Calu3 (cell line): ENCODE measurements at places on chromosomes 4 and X. TPM values are rescaled to one million over a fixed set of nuclear protein-coding genes. Genes with fewer than 3 reads are reported as not detected.

- no peak overlapping the region for H3K27ac ChIP-seq
- H3K36me3 ChIP-seq, result no peaks in the 10 kb centered on the region
- DNase-seq, result no peak
- H3K27me3 ChIP-seq, result no peaks in the 10 kb centered on the region
- H3K4me3 ChIP-seq, result no peak overlapping the region
Observed at GRCh38 chrX:22429704-22430103, 157.0 kb downstream of the CBLL2 start.

DNA sequence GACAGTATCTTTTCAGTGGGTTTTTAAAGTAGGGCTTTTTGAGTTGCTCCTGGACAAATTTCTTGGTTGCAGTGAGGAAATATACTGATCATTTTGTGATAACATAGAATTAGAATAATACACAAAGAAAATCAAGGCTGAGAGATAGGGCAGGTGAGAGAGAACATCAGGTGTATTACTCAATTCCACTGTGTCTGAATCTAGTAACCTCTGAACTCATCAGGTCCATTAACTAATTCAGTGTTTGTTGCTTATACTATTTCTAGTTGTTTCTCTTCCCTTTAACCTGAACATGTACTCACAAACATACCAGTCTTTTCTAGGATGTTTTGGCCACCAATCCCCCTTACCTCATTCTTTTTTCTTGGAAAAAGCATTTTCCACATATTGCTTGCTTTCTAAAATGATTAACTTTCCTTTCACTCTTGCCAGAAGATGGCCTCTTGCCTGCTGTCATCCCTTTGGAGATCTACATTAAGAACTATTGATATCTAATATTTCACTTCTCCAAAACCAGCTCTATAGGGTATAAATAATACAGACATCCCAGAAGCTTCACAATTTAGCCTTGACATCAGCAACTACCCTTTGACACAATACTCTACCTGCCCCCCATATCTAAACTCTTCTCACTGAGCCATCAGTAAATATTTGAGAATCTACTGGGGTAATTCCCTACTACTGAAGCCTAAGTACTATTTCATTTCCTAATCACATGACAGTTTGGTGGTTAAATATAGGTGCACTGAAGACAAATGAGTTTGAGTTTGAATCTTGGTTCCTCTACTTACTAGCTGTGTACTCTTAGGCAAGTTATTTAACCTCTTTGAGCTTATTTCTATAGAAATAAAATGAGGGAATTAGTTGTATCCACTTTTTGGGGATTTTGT, 470.8 kb upstream of the IGFBP7 start:
- no peaks in the 10 kb centered on the region for H3K27me3 ChIP-seq
- H3K36me3 ChIP-seq, result no peaks in the 10 kb centered on the region
- no peaks in the 10 kb centered on the region for H3K4me1 ChIP-seq
- no peak overlapping the region for H3K27ac ChIP-seq

DNA sequence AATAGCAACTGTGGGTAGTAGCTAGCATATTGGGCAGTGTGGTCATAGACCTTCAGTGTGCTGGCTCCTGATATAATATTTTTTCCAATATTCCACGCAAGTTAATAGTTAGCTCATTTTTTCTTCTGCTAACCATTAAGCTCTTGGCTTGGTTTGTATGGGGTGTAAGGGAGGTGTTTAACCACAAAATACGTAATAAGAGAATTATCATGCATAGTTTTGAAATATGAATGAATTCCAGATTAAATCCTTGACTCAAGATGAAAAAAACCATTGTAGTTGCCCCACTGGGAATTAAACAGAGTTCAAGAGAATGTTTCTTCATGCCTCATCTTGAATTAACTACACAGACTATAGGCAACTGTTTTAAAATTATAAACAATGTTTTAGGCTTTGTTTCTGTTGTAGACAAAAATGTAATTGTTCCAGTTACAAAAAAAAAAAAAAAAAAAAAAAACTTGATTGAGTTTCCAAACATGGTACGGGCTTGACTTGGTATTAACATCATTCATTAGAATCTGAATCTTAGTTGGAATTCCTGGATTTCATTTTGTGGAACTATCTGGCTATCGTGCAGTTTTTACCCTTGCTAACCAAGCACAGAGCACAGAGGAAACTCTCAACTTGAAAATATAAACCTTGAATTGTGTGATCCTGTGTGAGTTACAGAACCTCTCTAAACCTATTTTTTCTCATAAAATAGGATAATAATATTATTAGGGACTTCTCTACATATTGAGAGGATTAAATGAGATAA, 28.4 kb downstream of the CXCL1 start:
- peaks cover 9% of the 10 kb centered on the region for H3K36me3 ChIP-seq
- H3K27me3 ChIP-seq, result no peaks in the 10 kb centered on the region
- H3K4me1 ChIP-seq, result peaks cover 61% of the 10 kb centered on the region
- H3K4me3 ChIP-seq, result no peak overlapping the region
- H3K27ac ChIP-seq, result no peak overlapping the region

GRCh38 chr4:47543331-47543730, 58.3 kb downstream of the ATP10D start:
- H3K4me3 ChIP-seq, result no peak overlapping the region
- no peaks in the 10 kb centered on the region for H3K4me1 ChIP-seq
- no peaks in the 10 kb centered on the region for H3K36me3 ChIP-seq
- DNase-seq, result no peak

GPRASP2 gene
- 7.1 and 9.0 TPM in 2 replicates for total RNA-seq

PPA2 gene
- 83.6 and 86.6 TPM in 2 replicates for total RNA-seq
